GM18507 (cell line): ENCODE measurements at places on chromosomes 2 and 18.

DNA sequence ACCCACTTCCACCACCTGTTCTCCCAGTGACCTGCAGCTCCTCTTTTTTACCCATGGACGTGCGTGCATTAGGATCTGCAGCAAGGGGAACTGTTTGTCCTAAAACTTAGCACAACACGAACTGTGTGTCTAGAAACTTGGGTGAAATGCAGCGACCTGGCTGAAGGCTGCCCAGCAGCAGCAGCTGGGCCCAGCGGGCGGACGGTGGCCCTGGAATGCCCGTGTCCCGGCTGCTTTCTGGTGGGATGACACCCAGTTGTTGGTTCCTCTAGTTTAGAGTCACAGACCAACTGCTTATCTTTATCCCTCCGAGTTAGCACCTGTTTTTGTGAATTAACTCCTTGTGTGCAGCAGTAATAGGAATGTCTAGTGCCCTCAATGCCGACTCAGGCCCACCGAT, 61.9 kb upstream of the PXDN start:
- no peak for DNase-seq

DNA sequence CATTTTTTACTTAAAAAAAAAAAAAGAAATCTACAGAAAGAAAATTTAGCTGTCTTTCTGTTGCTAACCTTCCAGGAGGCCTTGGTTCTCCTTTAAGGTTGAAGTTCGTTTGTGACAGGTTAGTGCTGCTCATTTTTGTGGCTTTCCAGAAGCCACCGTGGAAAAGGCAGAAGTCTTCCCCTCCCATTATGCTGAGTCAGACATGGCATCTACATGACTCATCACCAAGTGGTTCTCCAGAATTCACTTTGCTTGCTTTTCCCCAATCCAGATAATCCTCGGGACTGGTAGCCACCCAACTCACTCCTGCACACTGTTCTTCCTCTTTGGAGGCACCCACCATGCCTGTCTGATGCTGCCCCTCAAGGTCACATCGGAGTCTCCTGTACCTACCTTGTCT, 228.7 kb downstream of the PIK3C3 start:
- no peak for DNase-seq

DNA sequence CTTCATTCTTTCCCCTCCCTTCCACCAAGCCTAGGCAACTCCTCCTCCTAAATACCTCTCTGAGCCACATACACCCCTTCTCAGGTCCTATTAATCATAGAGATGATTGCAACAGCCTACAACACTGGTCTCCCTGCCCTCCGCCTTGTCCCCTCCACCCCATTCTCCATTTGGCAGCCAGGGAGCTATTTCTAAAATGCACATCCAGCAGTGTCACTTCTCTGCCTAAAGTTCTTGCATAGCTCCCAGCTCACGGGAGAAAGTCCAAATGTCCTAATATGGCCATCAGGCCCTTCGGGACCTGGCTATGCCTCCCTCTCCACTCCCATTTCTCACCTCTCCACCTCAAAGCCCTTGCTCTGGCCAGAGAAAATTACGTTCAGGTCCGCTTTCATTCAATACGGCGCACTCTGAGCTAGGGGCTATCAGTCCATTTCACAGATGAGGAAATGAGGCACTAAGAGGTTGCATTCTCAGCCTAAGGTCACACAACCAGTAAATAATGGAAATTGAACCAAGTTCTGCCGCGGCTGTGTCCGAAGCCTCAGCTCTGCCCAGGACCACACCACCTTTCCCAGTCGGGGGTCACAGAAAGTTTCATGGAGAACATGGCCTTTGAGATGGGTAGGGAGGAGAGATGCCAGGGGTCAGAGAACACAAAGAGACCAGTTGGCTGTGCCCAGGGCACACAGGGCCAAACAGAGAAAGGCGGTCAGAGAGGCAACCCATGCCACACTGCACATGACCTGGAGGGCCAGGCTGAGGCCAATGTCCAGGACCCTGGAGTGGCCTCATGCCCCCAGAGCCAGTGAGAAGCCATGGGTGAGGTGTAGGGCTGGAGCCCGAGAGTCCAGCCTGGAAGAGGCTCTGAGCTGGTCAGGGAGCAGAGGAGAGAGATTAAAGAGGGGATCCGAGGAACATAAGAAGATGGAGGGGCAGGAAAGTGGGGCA, 72.8 kb downstream of the TNS1 start:
- no peak for DNase-seq

DNA sequence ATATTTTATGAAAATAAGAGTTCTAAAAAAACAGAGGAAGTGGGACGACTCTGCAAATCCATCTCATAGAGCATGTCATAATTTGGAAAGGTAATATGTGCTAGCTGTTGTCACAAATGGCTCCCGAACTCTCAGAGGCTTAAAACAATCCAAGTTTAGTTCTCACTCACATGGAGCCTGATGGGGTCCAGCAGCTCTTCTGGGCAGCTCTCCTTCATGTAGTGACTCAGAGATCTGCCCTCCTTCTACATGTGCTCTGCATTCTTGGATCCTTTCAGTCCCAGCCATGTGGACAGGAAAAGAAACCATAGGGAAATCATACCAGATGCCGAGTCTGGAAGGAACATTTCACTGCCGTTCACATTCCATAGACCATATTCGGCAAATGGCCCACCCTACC, 180.1 kb upstream of the APCDD1 start:
- DNase-seq = no peak

GRCh38 chr2:37740164-37740739, 68.8 kb upstream of the CDC42EP3 start:
- no peak for DNase-seq

GRCh38 chr2:67448648-67449047, 51.5 kb downstream of the ETAA1 start:
- DNase-seq = no peak

GRCh38 chr18:36181898-36182506, 5.3 kb upstream of the MOCOS start:
- DNase-seq = no peak

GRCh38 chr2:35783723-35784122, 571.9 kb upstream of the CRIM1 start:
- no peak for DNase-seq

DNA sequence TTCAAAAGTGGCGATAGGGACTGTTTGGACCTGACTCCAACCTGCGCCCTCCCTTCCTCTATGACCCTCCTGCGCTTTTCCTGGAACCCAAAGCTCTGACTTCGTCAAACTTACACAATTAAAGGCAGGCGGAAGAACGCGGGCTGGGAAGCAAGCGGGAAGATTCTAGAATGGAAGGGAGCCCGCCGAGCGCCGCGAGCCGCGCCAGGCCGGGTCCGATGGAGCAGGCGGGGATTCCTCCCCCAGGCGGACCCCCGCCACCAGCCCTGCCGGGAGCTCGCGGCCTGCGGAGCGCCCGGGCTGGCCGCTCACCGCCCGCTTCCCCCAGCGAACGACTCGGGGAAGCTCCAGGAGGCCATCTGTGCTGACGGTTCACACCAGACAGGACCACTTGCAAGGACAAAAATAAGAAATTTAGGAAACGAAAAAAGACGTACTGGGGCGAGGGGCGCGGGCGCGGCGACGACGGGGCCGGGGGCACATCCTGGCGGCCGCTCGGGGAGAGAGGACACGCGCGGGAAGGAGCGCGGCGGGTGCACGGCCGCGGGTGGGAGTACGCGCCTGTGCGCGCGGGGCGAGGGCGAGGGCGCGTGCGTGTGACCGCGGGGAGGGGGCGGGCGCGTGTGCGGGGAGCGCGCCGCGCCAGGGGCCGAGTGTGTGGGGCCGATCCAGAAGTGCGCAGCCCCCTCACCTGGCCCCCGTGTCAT, 1.1 kb upstream of the SALL3 start:
- DNase-seq = no peak

GRCh38 chr2:75221862-75222261, 22.5 kb upstream of the TACR1 start:
- DNase-seq = no peak
